ENCODE measurements at places on chromosomes 2 and 18.

GRCh38 chr2:152426801-152427200 lies 91.8 kb downstream of the FMNL2 start:
- no peak for DNase-seq

GRCh38 chr2:6970551-6970950 lies 53.3 kb downstream of the RNF144A start:
- DNase-seq: no peak

GRCh38 chr18:79400591-79401381 lies 5.1 kb downstream of the NFATC1 start:
- DNase-seq: peak; percentile 65

DNA sequence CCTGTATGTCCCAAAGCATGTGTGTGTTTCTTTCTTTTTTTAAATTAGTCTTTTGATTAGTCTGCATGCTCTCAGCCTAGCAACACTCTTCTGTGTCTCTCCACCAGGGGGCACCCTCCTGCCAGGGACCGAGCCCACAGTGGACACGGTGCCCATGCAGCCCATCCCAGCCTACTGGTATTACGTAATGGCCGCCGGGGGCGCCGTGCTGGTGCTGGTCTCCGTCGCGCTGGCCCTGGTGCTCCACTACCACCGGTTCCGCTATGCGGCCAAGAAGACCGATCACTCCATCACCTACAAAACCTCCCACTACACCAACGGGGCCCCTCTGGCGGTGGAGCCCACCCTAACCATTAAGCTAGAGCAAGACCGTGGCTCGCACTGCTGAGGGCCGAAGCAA lies 93.8 kb downstream of the NRP2 start:
- no peak for DNase-seq

DNA sequence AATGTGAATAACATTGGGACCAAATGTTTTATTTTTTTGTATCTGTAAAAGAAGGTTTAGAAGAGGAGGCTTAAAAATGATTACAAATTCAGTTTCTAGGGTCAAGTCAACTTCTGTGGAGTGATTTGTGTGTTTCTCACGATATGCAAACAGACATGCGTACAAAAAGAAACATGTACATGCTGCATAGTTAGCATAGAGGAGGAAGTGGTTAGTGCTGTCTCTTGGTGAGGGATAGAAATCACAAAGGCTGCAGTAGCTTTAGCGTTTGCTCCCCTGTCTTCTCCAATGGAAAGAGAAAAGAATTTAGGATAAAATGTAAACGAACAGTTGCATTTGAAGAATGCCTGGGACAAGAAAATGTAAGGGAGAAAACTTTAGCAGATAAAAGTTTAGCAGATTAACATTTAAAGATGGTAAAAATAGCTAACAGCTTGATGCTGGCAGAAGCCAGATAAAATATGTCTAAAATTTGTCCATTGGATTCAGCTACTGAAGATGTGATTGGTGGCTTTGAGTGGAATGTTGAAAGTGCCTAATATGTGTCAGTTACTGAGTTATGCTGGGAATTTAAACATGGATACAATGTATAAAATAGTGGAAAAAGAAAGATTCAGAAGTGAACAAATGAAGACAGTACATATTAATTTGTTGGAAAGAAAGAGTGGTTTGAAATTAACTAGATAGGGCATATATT lies 44.9 kb downstream of the MALT1 start:
- DNase-seq: no peak

GRCh38 chr2:63300835-63301234 lies 250.2 kb downstream of the OTX1 start:
- DNase-seq: no peak

DNA sequence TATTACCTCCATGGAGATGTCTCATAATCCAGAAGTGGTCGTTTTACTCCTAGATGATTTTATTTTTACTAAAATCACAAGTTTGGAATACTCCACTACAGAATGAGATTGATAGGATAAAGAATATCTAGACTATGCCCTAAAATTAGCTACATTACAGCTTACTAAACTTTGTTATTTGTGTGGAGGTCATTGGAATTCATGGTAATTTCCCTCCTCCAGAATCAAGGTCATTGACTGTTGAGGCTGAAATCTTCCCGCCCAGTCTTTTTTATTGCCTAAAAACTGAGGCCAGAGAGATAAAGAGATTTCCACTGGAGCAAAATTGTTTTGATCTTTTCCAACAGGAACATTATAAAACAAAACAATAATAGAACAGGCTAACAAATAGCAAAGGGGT lies 35.0 kb downstream of the ITGB6 start:
- DNase-seq: no peak

DNA sequence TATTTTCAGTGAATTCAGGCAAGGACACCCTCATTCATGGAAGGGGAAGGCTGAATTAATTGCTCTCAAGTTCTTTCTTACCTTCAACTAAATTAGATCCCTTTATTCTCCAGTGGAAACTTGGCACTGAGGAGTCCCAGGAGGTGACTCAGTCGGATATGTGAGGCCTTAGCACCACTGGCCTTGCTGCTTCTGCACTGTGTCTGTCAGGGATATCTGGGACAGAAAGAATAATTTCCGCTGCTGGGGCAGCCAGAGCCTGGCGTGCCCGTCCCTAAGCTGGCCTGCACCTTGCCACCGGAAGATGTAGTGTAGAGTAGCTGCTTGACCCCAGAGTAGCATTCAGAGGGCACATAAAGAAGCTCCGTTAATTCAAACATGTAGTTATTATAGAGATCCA lies 53.4 kb downstream of the LIMS1 start:
- no peak for DNase-seq

DNA sequence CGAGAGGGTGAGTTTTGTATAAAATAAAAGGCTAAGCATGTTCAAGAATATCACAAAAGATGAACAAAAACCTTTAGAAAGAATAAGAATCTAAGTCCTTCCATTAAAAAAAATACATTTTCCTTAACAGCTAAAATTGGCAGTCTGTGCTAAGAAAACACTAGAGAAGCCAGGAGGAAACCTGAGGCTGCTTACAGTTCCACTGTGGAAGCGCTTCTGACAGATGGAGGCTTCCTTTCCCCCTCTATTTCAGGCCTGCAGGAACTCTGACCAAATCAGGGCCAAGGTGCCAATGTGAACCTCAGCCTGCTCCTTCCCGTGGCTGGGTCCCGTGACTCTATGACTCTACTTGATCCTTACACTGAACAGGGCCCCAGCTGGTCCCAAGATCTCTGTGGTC lies 108.1 kb upstream of the ARHGAP28 start:
- no peak for DNase-seq

- no peak for DNase-seq
These were observed 14.9 kb downstream of the TYW5 start for GRCh38 chr2:199940373-199940772.

GRCh38 chr2:141001750-141002149 lies 1129.1 kb downstream of the LRP1B start:
- DNase-seq: no peak

GRCh38 chr2:200428961-200429665 lies 80.8 kb downstream of the KCTD18 start:
- DNase-seq: no peak

GRCh38 chr2:182606728-182607681 lies 109.1 kb upstream of the DNAJC10 start:
- no peak for DNase-seq

GRCh38 chr2:228600265-228600664 lies 418.8 kb upstream of the SPHKAP start:
- no peak for DNase-seq

DNA sequence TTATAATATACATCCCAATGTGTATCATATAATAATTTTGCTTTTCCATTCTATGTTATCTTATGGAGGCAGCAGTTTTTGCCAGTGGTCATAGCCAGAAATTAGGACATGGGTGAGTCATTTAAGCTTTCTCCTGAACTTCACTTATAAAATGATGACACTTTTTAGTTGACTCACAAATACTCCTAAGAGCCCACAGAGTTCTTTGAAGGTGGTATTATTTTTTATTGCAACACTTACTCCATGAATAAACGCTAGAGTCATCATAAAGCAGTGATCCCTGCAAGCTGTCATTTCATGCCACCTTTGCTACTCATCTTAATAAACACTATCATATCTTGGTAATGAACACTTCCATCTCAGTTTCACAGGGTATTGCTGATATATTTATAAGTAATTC lies 69.9 kb upstream of the MAPRE2 start:
- no peak for DNase-seq

- DNase-seq: no peak
These were observed 110.9 kb downstream of the ROCK1 start for GRCh38 chr18:21000667-21001066.

DNA sequence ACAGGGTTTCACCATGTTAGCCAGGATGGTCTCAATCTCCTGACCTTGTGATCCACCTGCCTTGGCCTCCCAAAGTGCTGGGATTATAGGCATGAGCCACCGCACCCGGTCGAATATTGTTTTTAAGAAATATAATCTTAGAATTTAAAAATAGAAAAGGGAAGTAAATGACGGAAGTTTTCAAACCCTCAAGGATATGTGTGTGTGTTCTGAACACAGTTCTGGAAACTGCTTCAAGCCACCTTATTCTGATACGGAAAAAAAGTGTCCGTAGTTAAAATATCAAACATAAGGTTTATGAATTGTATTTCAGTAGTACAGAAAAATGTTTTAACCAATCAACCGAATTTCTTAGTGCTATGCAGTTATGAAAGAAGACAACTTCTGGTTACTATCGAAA lies 115.9 kb downstream of the UPP2 start:
- DNase-seq: no peak

DNA sequence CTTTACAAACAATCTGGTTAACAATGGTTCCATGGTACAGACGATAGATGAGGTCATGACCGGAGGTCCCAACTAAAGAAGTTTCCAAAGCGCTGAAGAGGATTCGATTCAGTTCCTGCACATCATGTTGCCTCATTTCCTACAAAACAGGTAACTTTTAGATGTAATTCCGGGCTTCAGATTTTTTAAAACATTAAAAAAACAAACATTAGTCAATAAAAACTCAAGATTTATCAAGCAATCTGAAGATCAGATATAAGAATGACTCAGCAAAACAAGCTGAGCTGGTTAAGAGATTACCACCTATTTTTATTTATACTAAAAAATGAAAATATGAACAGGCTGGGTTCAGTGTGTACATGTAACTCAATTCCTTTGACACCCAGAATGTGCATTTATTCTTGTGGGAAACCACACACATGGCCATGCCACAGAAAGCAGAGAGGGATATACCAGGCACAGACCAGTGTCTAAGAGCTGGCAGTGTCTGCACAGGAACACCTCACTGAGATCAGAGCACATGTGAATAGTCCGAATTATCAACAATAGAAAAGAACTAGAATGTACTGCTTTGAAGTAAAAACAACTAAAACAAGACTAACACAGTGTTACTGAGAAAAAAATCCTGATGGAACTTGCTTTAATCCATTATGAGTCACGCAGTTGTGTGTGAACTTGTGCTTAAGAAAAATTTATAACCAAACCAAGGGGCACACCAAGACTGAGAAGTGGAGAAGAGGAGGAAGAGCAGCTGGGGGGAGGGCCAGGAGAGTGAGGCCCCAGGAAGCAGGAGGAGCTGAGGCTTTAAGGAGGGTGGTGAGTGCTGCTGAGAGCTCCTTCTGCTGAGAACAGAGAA lies 9.5 kb downstream of the USP40 start:
- no peak for DNase-seq

DNA sequence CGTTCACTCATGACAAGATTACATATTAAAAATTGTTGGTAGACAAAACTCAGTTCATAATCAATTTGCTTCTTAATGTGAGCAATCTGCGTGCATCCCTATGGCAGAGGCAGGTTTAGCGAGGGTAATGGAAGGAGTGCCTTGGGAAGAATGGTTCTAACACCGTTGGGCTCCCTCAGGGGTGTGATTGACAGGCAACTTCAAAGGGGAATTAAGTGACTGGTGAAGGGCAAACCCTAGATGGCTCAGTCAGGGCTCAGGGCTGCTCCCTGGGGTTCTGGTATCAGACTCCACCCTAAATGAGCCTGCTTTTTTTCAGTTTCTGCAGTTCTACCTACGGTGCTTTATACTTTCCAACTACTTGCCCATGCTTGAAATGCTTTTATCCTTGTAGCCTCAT lies 419.5 kb upstream of the CELF4 start:
- no peak for DNase-seq

DNA sequence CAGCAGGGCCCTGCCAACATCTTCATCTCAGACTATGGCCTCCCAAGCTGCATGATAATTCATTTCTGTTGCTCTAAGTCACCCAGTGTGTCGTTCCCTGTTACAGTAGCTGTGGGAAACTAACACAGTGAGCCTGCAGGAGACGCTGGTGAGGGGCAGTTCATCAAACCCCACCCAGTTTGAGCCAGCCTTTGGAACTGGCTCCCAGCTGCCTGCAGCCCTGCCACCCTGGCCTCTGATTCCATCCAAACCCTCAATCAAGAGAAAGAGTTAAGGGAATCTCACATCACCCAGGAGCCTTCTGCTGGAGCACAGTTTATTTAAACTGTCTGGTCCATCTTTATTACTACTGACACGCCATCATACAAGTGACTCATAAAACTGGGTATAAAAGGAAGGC lies 64.9 kb upstream of the ZCCHC2 start:
- DNase-seq: no peak
